HuH-7 (cell line): ENCODE measurements at places on chromosomes 7 and 10.

DNA sequence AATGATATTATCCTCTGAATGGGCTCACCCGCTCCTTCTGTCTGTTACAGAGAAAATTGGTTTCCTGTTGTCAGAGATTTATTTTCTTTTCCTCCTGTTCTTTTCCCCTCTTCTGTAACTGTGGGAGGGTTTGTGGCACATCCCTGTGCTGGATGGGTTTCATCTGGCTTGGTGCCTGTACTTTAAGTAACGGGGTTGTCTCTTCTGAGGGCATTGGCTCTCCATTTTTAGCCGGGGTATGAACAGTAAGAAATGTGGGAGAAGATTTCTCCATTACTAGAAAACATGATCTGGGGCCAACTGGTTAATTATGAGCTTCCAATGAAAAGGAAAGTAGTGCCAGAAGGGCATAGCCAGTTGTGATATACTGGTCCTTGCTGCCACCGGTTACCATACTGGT, 142.6 kb downstream of the SND1 start:
- DNase-seq, result no peak

DNA sequence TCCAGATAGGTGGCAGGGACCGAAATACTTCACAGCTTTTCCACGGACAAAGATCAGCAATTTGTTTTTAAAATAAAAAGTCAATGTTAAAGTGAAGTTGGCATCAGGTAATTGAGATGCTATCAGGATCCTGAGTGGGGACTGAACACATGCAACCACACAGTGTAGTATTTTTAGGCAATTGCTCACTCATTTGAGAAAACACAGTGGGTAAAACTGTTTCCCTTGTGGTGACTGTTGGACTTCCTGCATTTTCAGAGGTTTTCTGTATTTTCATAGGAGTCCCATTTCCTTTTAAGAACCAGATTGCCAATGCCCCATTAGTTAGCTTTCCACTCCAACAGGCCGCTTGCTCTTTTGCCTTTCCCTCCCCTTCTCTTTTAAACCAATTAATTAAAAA, 159.5 kb upstream of the ZNF32 start:
- no peak for DNase-seq

DNA sequence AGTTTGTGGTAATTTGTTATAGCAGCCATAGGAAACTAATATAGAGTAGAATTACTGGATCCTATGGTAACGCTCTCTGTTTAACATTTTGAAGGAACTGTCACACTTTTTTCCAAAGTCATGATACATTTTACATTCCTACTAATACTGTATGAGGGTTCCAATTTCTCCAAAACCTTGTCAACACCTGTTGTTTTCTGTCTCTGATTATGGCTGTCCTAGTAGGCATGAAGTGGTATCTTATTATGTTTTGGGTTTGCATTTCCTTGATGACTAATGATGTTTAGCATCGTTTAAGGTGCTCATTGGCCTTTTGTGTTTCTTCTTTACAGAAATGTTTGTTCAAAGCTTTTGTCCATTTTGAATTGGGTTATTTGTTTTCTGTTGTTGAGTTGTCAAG, 69.6 kb downstream of the VPS50 start:
- no peak for DNase-seq

DNA sequence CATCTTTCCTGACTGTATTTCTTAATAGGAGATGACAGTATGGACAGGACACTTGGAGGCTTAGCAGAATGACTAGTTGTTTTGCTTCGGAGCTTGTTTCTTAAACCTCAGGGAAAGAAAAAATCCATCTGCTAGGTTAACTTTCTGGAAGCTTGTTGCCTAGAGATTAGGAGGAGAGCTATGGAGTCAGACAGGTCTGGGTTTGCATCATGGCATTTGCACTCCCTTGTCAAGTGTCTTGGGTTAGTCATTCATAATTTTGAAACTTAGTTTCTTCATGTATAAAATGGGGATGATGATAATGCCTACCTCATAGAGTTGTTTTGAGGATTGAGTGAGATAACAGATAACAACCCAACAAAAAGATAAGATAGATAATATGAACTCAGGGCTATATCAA, 231.5 kb downstream of the STK31 start:
- no peak for DNase-seq

DNA sequence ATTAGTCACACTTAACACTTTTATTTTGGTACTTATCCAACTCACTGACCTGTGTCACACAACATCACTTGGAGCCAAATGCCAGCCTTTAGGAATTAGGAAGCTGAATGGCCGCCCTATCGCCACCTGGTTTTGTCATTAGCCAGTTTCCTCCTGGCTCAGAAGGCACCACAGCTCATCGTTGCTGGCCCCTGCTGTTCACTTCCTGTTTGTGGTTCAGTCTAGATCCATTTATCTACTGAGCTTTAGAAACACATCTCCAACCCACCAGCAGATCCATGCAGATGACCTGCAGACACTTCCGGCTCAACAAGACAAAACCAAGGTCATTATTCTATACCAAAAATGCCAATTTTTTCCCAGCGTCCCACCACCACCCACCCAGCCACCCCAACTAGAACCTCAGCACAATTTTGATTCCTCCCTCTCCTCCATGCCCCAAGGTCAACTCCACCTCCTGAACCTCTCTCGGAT, 193.5 kb upstream of the NEBL start:
- no peak for DNase-seq
